ENCODE measurements at places on chromosomes 7 and 10.

- DNase-seq: no peak
Measured at GRCh38 chr7:87609916-87610315, 9.2 kb upstream of the ABCB1 start.

- DNase-seq: no peak
Measured at GRCh38 chr7:158992759-158993158, 136.4 kb downstream of the DYNC2I1 start.

GRCh38 chr7:70779321-70779720 is 352.6 kb upstream of the GALNT17 start:
- no peak for DNase-seq

- no peak for DNase-seq
Measured at GRCh38 chr10:59970396-59971368, 64.3 kb upstream of the CCDC6 start.

DNA sequence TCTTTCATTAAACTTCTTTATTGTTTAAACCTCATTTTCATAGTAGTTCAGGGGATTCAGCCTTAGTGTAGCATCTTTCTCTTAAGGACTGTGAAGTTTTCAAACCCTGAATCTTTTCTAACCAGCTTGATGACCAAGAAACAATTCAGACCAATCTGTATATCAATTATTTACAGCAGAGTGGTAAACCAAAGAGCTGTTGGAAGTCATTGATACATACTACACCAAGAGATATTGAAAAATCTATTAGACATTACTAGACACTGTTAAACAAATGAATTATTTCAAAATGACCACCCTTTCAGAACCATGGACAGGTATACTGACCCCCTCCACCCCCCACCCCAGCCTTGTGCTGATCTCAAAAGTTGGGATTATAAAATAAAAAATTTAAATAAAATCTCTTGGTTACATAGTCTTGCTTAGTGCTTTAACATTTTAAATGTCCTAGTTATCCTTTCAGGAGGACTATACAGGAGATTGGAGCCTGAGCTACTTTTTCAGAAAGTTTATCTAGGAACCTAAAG is 143.9 kb upstream of the LSM8 start:
- DNase-seq: no peak

GRCh38 chr7:37656913-37657530 is 26.5 kb upstream of the GPR141 start:
- no peak for DNase-seq

- DNase-seq: no peak
Measured at GRCh38 chr10:119309423-119309770, 102.0 kb downstream of the GRK5 start.

DNA sequence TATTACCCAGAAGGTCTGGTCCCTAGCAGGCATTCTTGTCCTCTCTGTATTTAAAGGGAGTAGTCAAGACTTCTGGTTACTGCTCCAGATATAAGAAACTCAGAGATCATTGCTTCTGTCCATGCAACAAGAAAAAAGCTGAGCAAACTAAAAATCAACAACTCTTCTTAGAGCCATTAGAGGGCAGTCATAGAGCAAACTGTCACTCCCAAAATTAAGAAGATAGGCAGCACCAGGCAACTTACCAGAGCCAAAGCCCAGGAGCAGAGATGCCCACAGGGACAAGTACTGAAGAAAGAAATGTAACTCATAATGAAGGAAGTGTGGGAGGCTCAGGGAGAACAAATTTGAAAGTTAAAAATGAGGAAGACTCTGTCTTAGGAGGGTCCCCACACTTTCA is 472.9 kb upstream of the COBL start:
- DNase-seq: no peak

- DNase-seq: peak; percentile 72
Measured at GRCh38 chr7:2934211-2934731, 90.2 kb upstream of the GNA12 start.

DNA sequence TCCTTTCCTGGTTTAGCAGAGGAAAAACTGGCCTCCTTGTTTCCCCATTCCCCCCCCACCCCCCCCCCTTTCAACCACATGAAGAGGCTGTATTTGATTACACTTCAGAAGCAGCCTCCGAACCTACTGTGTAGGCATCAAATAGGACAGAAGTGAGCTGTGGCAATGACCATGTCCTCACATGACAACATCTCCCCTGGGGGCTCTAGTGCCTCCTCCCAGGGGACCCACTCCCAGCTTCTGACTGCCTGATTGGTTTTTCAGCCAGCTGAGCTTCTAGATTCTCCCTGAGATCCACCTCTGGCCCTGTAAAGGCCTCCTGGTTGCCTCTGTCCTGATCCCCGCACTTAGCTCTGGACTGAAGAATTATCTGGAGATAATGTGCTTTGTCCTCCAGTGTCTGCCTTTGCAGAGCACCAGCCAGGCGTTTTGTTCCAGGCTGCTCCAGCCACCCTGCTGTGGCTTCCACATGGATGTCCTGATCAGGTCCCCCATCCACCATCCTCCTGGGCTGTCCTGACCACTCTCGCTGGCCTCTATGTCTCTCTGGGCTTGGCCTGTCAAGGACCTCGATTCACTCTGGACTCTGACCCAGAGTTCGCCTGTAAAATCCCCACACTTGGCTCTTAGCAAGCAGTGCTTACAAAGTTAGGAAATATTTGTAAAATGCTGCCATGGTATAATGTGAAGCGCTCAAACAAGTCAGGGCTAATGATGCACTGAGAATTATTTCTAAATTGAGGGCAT is 42.4 kb upstream of the TOMM7 start:
- no peak for DNase-seq
